Cortex of kidney (tissue), 1 donor: ENCODE measurements at places on chromosomes 13 and 19.

GRCh38 chr19:18007044-18007916 lies 690 bp upstream of the ARRDC2 start:
- DNase-seq: no peak

- no peak for DNase-seq
Measured at GRCh38 chr19:19260417-19261214, 12.5 kb downstream of the TM6SF2 start.

GRCh38 chr19:42290523-42291434 lies 11.2 kb upstream of the PRR19 start:
- no peak for DNase-seq

- DNase-seq: no peak
Measured at GRCh38 chr19:19098703-19099632, 35.2 kb downstream of the SLC25A42 start.

GRCh38 chr13:42883142-42883541 lies 101.8 kb downstream of the FAM216B start:
- no peak for DNase-seq

DNA sequence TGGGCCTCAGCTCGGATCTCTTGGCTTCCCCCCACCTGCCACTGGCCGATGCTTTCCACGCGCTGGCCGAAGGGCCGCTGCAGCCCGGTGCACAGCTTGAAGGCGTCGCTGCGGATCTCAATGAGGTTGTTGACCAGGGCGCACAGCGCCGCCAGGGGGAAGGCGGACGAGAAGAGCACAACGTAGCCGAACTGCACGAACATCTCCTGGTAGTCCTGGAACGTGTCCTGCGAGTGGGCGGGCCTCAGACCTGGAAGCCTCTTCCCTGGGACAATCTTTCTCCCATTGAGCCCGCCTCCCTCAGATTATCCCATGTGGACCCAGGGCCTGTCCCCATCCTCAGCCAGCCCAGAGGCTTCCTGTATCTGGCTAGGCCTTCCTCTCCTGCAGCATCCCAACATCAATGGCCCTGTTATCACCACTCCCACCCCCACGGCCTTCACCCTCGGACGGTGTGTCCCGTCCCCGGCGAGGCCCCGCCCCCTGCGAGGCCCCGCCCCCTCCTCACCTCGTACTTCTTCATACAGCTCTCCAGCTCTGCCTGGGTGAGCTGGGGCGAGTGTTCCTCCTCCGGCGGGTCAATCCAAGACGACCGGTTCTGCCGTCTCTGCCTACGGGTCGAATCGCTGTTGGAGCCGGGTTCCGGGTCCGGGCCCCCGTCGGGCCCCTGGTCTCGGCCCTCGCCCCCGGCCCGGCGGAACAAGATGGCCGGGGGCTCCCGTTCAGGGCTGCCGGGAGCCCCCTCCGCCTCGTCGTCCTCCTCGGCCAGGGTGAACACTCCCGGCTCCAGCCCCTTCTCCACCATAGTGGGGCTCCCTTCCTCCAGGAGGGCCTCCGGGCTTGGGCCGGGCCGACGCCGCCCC lies 6.8 kb downstream of the ANO8 start:
- no peak for DNase-seq

- DNase-seq: no peak
Measured at GRCh38 chr19:33947265-33947964, 150.7 kb downstream of the KCTD15 start.

DNA sequence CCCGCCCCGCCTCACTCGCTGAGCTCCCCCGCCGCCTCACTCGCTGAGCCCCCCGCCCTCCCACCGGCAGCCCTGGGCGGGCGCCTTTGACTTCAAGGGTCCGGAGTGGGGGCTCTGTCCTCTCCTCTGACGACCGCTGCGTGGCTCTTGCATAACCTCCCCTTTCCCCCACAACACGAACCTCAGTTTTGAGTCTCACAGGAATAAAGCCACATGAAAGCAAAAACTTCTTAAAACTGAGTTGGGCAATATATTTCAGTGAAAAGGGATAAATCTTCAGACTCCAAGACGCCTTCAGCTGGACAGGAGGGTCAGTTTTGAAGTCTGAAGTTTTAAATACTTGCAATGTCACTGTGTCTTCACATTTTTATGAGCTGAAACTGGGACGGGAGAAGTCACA lies 70.6 kb upstream of the C13orf46 start:
- no peak for DNase-seq

GRCh38 chr19:28039677-28040381 lies 1173.1 kb downstream of the UQCRFS1 start:
- no peak for DNase-seq

DNA sequence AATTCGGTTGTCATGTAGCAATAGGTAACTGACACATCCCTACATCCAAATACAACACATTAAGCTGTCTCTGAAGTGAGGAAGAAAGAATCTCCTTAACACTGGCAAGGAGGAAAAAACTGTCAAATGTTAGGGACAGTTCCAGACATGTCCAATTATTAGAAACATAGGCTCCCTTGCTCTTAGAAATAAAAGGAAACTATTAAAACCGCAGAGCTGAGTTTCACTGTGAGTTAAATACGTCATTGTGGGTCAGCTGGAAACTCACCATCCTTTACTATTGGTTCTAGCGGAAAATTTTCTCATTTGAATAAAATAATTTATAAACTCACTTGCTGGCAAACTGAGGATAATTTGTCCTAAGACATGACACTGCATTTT lies 40.7 kb downstream of the STARD13 start:
- no peak for DNase-seq

DNA sequence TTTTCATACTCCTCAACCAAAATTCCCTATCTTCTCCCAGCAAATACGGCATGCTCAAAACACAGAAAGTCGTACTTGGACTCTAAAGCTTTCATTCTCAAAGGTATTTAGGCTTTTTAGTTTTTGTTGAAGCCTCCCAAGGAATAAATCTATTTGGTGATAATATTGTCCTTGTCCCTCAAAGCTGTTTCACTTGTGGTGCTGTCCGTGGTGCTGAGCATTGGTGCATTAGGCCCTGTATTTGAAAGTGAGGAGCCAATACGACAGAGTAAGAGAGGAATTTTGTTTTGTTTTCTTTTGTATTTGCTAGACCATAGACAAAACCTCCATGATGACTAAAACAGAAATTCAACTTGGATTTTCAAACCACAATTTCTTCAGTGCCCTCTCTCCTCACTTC lies 3.2 kb upstream of the LGALS13 start:
- DNase-seq: no peak

DNA sequence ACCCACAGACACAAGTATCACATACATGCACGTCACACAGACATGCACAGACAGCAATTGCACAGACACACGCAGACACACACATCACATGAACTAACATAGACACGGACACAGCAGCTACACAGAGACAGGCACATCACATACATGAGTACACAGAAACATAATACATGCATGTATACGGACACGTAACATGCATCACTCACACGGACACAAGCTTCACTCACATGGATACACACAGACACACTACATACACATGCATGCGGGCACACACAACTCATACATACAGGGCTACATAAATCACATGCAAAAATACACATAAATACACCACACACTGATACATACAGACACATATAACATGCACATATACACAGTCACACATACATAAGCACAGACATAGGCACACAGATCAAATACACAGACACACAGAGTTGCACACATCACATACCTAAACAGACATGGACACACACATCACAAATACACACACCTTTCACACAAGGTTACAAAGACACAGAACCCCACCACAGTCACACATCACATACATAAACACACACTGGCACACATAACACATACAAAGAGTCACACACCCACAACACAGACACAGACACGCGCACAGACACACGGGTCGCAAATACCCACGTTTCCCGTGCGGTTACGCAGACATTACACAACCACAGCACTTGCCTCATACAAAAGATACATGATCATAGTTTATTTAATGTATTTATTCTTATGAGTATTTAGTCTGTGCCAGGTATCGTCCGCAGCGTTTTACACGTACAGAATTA lies 1.1 kb upstream of the LMTK3 start:
- DNase-seq: no peak

- no peak for DNase-seq
Measured at GRCh38 chr19:8185343-8186068, 23.7 kb upstream of the CERS4 start.

GRCh38 chr19:47209319-47210179 lies 21.4 kb downstream of the BBC3 start:
- DNase-seq: no peak

DNA sequence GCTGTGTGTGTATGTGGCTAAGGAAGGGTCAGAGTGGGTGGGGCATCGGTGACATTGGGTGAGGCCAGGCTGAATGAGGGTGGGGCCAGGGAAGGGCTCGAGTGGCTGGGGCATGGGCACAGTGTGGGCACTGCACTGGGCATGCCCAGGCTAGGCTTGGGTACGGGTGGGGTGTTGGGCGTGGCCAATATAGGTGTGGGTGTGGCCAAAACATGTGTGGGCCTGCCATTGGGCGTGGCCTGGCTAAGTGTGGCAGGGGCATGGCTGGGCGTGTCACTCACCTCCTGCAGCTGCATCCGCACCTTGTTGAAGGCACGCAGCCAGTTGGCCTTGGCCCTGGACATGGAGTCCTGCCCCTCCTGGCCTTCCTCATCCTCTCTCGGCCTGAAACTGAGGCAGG lies 33.2 kb downstream of the UNC13A start:
- DNase-seq: no peak

DNA sequence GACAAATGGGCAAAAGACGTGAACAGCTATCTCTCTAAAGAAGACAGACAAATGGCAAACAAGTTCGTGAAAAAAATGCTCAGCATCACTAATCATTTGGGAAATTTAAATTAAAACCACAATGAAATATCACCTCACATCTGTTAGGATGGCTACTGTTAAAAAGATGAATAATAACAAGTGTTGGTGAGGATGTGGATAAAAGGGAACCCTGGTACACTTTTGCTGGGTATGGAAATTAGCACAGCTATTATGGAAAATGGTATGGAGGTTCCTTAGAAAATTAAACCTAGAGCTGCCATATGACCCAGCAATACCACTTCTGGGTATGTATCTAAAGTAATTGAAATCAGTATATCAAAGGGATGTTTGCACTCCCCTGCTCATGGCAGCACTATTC lies 7.1 kb downstream of the CABP5 start:
- DNase-seq: no peak
